Thoracic aorta (tissue), 2 donors: ENCODE measurements at places on chromosomes 16 and 17.

DNA sequence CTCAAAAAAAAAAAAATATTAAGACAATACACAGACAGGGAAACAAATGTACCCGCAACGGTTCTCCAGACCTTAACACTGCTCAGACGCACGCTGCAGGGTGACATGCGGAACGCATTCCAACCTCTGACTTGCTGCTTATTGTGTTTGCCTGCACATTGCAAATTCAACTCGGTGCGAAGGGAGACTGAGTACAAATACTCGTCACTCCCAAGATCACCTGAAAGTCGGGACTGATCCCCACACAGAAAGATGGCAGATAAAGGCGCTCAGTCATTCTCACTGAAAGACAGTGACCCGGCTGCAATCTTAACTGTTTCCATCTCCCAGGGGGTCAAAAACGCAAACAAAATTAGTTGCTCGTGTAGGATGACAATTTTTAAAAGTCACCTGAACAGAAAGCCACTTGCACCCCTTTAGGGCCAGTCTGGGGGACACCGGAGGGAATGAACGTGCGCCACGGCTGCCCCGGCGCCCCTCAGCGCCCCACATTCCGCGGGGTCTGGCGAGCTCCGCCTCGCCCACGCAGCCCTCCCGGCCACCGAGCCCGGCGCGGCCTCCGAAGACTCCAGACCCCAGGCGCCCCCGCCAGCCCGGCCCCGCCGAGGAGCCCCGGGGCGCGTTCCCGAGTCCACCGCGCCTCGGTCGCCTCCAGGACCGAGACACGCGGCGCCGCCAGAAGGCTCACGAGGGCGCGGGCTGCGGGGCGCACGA, 589 bp downstream of the CLCN7 start:
- no peak for DNase-seq

- no peak for DNase-seq
These were observed 436.8 kb downstream of the KCNJ2 start for GRCh38 chr17:70606086-70606485.

DNA sequence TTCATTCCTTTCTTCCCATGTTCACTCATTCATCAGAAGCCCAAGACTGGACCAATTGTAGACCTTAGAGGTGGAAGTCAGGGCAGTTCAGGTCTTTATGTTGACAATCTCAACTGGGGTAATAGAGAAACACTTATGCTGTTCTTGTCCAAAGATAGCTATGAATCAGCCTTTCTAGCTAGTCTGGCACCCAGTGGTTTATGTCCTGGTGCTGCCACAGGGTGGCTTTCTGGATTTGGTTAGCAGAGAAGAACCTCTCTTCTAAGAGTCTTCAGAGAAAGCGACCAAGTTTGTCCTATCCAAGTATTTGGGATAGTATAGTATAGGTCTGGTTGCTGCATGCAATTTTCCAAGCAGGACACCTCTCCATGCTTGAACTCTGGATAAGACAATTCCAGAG, 83.3 kb downstream of the NOG start:
- DNase-seq: no peak

- DNase-seq: no peak
These were observed 50.5 kb downstream of the PSMD12 start for GRCh38 chr17:67315865-67316264.

GRCh38 chr17:51427856-51428255, 167.5 kb downstream of the UTP18 start:
- DNase-seq: no peak

DNA sequence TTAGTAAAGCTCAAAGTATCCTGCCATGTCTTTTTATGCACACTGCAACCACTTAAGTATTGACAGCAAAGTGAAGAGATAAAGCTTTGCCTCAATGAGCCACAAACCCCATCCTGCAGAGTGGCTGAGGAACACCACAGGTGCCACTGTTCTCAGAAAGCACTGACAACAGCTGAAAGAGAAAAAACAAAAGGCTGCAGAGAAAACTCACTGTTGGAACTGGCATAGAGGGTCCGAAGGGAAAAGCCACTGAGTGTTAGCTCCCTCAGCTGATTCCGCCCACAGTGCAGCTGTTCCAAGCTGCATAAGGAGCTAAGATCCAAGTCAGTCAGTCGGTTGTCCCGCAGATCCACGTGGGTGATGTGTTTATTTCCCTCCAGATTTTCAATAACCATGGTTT, 48.3 kb downstream of the PHLPP2 start:
- DNase-seq: no peak

DNA sequence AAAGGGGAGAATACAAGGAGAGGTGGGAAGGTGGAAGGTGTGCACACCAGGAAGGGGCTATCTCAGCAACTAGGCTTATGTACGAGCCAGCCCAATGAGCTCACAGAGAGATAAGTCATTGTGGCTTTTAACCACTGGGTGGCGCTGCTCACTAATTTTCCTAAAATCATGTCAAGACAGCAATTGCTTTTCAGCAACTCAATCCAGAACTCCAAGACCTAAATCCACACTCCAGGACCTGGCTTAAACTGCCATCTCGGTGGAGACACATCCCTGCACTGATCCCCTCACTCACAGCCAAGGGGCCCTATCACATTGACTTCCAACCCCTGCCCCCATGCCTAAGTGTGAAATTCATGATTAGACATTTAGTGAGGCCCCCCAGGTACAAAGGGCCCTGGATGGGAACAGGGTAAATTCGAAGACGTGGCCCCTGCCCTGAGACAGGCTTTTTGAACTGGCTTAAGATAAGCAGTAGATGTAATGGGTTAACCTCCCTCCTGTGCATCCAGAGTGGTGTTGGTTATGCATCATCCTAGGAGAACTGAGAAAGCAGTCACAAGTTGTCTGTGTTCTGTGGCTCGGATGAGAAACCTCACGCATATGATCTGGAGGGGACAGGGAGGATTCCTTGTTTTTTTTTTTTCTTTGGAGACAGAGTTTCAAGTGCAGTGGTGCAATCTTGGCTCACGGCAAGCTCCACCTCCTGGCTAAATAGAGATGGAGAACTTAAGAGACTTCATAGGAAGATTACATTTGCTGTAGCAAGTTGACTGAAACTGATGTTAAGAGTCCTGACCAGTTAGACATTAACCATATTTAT, 11.5 kb downstream of the CCL16 start:
- peak; percentile 11 for DNase-seq

DNA sequence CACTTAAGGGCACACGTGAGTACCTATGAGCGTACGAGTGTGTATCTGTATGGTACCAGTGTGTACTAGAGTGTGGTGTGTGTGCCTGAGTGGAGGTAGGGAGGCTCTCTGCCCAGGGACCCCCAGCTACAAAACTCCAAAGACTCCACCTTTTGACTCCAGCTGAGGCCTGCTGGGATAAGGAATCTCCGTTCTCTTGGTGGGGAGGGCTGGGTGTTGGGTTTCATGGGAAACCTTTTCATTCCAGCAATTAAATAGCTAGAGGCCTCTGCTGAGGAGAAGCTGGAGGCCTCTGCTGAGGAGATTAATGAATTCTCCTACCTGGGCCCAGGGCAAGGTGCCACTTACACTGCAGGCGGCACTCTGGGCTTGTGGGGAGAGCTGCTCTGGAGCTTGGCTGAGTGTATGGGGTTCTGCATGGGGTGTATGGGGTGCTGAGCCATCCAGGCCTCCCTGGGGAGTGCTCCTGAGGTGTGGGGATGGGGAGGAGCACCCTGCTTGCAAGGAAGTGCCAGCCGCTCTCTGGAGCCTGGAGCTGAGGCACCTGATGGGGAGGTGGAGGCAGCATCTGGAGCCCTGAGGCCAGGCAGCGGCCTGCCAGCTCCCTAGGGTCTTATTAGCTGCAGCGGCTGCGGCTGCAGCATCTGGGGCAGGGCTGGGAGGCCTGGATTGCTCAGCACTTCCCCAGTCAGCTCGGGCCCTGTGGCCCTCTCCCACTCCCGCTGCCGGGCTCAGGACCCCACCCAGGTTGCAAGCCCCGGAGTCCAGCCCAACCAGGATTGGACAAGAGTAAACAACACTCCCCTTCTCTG, 4.6 kb downstream of the ANKRD13B start:
- no peak for DNase-seq

DNA sequence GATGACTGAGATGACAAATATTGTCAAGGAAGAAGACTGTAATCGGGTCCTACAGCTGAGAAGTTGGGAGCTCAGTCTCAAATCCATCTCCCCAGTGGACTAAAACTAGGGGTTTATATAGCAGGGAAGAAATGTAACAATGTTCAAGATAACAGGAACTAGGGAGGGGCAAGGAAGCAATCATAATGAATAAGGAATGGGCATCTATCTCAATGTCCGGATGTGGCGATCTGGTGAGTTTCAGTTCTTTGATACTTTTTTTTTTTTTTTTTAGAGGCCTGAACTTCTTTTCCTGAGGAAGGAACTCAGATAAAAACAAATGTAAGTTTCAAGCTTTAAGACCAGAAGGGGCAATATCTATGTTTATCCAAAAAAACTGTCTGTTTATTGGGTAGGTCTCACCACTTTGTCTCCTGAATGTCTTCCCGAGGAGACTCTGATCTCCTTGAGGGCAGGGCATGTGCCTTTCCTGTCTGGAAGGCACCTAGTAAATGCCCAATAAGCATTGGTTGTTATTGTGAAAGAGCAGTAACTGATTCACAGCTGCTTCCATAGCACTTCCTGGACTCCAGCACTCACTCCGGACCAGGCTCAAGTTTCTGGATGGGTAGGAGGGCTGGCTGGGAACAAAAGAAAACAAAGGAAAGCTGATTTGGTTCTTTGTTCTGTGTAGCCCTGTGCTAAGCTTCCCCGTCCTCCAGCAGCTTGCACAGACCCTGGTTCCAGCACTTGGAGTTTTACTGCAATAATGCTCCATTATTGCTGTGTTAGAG, 51.9 kb downstream of the MEOX1 start:
- DNase-seq: no peak

GRCh38 chr17:75059369-75060345, 12.6 kb downstream of the KCTD2 start:
- DNase-seq: no peak

GRCh38 chr17:34024386-34024785, 230.7 kb upstream of the CCL2 start:
- DNase-seq: no peak

DNA sequence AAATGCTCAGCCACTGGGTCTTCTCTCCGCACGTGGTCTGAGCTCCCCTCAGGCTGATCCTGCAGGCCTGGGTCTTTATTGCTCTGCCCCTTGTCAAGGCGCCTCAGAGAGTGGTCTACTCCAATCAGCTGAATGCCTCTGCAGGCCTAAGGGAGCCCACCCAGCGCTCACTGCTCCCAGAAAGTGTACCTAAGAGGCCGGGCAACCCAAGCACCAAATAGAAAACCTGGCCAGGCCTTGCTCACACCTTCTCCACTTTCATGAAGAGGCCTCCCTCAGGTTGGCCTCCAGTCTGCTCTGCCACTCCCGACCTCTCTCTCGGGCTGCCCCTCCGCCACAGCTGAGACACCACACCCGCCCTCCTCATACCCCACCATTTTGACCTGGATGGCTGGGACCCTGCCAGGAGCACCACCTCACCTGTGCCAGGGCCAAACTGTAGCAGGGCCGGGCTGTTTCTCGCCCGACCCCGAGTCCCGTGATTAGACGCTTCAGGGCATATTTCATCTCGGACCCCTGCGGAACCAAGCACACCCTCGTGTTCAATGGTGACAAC, 665 bp downstream of the MYBBP1A start:
- DNase-seq: no peak

DNA sequence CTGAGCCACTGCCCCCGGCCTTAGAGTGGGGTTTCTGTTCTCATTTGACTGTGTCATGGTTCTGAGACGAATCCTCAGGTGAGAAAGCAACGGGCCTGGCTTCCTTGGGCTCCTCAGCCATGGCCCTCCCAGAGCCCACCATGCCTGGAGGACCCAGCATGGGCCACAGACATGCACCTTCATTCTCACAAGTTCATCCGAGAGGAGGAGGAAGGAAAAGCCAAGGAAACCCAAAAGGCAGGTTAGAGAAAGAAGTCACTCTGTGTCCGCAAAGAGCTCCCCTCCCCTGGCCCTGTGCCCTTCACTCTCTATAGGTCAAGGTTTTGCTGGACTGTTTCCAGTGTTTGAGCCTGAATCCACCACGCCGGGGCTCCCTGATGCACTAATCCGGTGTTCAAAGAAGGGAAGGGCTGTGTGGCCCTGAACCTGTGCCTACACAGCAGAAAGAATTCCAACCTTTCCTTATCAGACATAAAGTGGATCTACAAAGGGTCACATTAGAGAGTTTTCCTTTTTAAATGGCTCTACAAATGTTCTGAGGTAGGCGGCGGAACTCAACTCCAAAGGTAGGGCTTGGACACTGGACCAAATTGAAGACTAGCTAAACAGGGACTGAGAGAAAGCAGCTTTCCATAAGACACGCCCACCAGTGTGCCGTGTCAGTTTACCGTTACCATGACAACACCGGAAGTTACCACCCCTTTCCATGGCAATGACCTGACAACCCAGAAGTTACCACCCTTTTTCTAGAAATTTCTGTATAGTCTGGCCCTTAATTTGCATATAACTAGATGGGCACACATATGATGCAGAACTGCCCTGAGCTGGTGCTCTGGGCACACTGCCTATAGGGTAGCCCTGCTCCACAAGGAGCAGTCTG, 15.9 kb upstream of the PECAM1 start:
- DNase-seq: no peak

DNA sequence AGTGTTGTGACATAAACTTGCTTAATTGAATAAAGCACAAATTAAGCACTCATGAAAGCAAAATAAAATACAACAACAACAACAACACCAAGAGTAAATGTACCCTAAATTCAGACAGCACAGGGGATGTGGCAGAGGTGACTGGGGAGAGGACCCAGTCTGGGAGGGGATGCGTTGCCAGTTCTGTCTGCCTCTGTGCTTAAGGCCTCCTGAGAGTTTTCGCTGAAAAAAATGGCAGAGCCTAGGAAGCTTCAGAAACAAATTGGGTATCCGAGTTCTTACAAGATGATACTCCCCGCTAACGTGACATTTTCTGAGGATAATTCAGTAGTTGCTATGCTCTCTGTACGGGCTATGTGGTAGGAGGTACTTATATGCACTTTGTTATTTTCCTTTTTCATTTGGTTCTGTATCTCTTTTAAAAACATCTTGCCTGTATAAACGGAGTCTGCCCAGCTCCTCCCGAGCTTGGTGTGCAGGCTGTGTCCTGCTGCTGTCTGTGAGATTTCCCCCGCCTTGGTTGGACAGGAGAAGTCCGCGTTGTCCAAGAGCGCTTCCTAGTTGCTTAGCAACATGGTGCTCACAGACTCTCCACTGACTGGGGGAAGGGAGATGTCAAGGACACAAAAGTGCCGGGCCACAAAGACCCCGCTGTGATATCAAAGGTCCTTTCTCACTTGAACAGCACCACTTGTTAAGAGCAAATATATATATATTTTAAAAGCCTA, 134.2 kb upstream of the CPHXL start:
- DNase-seq: no peak

GRCh38 chr16:69762814-69763598, 874 bp downstream of the WWP2 start:
- DNase-seq: no peak

DNA sequence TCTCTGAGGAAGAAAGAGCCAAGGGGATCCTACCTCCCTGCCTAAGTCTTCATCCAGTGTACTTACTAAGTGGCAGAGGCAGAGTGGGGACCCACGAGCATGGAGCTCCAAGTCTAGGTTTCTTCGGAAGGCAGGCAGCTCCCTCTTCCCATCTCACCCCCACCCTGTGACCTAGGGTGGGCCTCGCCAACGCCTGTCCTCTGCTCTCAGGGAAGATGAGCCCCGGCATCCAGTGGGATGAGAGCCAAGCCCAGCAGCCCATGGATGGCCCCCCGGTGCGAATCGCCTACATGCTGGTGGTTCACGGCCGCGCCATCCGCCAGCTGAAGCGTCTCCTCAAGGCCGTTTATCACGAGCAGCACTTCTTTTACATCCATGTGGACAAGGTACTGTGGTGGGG, 8.3 kb downstream of the XYLT2 start:
- DNase-seq: no peak
